ENCODE measurements at places on chromosomes 7 and 10.

- H3K4me1 ChIP-seq, result peaks cover 25% of the 10 kb centered on the region
- no peak overlapping the region for H3K4me3 ChIP-seq
- no peaks in the 10 kb centered on the region for H3K27me3 ChIP-seq
- no peaks in the 10 kb centered on the region for H3K36me3 ChIP-seq
- no peak overlapping the region for H3K27ac ChIP-seq
Measured at GRCh38 chr10:35458500-35459448, 122.5 kb downstream of the CCNY start.

GRCh38 chr7:47087866-47088265 lies 494.0 kb downstream of the TNS3 start:
- H3K4me1 ChIP-seq, result peaks cover 4% of the 10 kb centered on the region
- DNase-seq, result no peak
- no peaks in the 10 kb centered on the region for H3K36me3 ChIP-seq
- H3K27ac ChIP-seq, result no peak overlapping the region

GRCh38 chr10:97321032-97321803 lies 2.1 kb downstream of the FRAT1 start:
- no peaks in the 10 kb centered on the region for H3K36me3 ChIP-seq
- DNase-seq, result no peak
- H3K4me1 ChIP-seq, result peaks cover 27% of the 10 kb centered on the region
- H3K27ac ChIP-seq, result peak overlapping the region; percentile 77
- peak overlapping the region; percentile 87 for H3K4me3 ChIP-seq

GRCh38 chr7:138137423-138138171 lies 61.3 kb downstream of the AKR1D1 start:
- no peak overlapping the region for H3K27ac ChIP-seq
- H3K4me1 ChIP-seq, result no peaks in the 10 kb centered on the region
- no peaks in the 10 kb centered on the region for H3K36me3 ChIP-seq
- DNase-seq, result no peak

DNA sequence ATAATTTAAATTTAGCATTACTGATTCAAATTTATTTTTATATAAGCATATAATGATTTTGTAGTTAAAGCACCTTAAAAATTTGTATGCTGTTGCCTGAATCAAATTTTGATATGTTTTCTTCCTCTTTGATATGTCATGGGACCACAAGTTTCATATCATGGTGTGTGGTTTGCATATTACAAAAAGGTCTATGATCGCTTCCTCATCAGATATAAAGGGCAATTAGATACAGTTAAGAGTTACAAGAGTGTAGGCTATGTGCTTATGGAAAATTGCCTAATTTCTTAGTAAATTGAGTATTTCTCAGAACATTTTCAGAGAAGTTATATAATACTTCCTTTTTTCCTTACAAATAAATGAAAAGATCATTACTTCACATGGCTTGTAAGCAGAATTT lies 22.2 kb downstream of the MRC1 start:
- H3K4me3 ChIP-seq, result no peak overlapping the region
- peaks cover 4% of the 10 kb centered on the region for H3K4me1 ChIP-seq
- H3K27ac ChIP-seq, result no peak overlapping the region
- DNase-seq, result no peak
- peaks cover 3% of the 10 kb centered on the region for H3K27me3 ChIP-seq
- no peaks in the 10 kb centered on the region for H3K36me3 ChIP-seq

GRCh38 chr7:4861673-4862072 lies at the start of gene PAPOLB:
Gene PAPOLB (minus strand): TSS chr7:4862030. CDS start chr7:4861810, 220 bp downstream.
- no peak within 1 kb of the TSS for H3K27ac ChIP-seq
- no peaks in the 10 kb centered on the region for H3K27me3 ChIP-seq
- peaks cover 7% of the 10 kb centered on the region for H3K36me3 ChIP-seq
- H3K4me3 ChIP-seq, result no peak within 1 kb of the TSS
- peaks cover 6% of the 10 kb centered on the region for H3K4me1 ChIP-seq

DNA sequence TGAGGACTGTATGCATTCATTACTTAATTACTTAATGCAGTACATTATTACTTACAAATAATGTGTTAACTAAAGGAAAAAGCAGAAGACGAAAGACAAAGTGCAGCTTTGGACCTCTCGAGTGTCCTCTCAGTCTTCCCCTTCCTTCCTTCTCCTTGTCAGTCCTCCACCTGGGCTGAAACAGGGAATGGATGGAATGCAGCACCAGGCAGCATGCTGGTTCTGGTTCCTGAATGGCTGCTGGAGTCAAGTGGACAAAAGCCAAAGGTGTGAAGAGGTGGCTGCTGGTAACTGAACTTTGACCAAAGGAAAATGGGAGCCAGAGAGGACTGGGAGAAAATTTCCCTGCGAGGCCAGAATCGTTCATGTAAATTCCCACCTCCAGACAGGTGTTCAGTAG lies 179.5 kb downstream of the GPAM start:
- H3K4me3 ChIP-seq, result no peak overlapping the region
- DNase-seq, result no peak
- no peaks in the 10 kb centered on the region for H3K36me3 ChIP-seq

DNA sequence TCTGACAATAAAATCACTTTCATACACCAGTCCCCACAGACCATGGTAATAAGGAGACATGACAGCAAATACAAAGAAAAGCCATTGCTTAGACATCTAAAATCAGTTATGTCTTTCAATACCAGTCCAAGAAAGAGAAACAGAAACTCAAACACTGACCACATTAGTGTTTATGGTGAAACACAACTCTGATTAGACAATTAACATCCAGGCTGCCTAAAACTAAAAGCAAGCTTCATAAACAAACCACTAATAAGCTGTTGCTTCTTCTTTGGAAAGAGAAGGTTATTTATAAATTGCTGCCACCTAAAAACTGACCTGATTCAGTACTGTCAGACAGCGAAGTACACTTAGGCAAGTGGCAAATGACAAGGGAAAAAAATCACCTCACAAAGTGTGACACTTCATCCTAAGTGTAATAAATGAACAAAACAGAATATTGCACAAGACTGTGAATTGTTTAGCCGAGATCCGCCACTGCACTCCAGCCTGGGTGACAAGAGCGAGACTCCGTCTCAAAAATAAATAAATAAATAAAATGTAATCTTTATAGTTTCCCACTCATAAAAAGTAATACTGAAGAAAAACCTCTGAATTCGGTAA lies 277.4 kb downstream of the PARD3 start:
- peaks cover 12% of the 10 kb centered on the region for H3K4me1 ChIP-seq
- H3K27me3 ChIP-seq, result no peaks in the 10 kb centered on the region
- DNase-seq, result no peak
- H3K36me3 ChIP-seq, result no peaks in the 10 kb centered on the region
- H3K4me3 ChIP-seq, result peak overlapping the region; percentile 44

DNA sequence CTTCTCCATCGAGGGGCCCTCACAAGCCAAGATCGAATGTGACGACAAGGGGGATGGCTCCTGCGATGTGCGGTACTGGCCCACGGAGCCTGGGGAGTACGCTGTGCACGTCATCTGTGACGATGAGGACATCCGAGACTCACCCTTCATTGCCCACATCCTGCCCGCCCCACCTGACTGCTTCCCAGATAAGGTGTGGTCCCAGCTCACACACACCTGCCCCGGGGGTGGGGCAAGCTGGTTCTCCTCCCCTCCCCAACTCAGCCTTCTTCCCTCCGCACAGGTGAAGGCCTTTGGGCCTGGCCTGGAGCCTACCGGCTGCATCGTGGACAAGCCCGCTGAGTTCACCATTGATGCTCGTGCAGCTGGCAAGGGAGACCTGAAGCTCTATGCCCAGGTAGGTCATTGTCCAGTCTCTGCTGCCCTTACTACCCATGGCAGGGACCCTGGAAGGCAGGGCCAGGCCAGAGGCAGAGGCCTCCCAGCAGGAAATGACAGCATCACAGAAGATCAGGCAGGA lies 11.0 kb downstream of the FLNC start:
- H3K36me3 ChIP-seq, result no peaks in the 10 kb centered on the region
- H3K27me3 ChIP-seq, result no peaks in the 10 kb centered on the region
- H3K4me3 ChIP-seq, result no peak overlapping the region

- DNase-seq, result no peak
- no peaks in the 10 kb centered on the region for H3K27me3 ChIP-seq
Measured at GRCh38 chr10:58028597-58029366, 238.9 kb downstream of the IPMK start.

DNA sequence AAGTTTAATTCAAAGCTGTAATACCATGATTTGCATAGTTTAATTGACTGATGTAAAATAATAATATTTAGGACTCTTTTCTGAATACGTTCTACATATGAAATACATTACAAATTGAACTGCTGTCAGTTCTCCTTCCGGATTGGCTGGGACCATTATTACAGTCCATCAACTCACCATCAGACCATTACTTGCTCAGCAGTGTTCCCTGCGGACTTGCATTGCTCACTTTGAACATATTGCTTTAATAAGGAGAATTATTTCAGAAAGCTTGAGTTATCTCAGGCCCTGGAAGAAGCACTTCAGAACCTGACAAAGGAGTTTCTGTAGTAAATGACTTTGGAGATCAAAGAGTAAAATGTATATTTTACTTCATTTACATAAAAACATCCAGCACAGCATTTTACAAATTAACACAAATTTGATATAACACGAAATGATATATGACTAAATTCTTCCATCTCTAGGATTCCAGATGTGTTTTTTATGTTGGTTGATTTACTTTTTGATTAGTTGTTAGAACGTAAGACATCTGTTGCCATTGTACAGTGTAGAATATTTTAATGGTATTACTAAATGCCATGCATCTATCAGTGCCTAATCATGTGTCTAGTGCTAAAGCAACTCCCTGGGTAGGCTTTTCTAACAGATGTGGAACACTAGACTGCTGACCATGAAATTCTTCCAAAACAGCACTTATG lies 418.5 kb upstream of the SEMA3A start:
- H3K4me3 ChIP-seq, result no peak overlapping the region
- no peak for DNase-seq
- H3K27me3 ChIP-seq, result no peaks in the 10 kb centered on the region
- H3K4me1 ChIP-seq, result peaks cover 7% of the 10 kb centered on the region
- no peaks in the 10 kb centered on the region for H3K36me3 ChIP-seq
- H3K27ac ChIP-seq, result no peak overlapping the region

DNA sequence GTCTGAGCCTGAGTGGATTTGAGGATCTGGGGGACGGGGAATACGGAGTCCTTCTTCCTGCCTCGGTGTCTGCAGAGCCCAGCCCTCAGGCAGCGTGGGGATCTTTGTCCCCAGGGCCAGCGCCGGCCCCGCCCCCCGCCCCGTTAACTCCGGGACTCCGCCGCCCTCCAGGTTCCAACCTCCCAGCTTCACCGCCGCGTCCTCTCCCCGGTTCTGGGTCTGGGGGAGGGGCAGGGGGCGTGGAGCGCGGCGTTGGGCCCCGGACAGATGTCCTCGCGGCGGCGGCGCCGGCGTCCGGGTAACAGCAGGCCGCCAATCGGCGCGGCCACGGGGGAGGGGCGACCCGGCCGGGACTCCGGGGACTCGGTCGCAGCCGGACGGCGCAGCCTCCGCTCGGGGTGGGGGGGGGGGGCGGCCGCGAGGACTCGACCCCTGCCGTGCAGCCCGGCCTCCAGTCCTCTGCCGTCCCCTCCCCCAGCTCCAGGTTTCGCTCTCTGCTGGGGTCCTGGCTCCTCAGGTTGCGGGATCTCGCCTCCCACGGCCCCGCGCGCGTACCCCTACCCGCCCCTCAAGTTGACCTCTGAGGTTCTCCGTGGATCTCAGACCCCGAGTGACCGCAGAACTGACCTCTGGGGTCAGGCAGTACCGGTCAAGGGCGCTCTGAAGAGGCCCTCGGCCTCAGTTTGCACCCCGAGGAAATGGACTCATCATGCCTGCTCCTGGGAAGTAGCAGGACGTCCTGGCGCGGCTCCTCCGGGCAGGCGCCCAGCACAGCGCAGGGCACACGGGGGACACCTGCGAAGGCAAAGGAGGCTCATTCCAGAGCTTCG lies 2.3 kb upstream of the ELFN1 start:
- H3K4me1 ChIP-seq, result peaks cover 5% of the 10 kb centered on the region
- DNase-seq, result peak; percentile 68
- peak overlapping the region; percentile 77 for H3K4me3 ChIP-seq

DNA sequence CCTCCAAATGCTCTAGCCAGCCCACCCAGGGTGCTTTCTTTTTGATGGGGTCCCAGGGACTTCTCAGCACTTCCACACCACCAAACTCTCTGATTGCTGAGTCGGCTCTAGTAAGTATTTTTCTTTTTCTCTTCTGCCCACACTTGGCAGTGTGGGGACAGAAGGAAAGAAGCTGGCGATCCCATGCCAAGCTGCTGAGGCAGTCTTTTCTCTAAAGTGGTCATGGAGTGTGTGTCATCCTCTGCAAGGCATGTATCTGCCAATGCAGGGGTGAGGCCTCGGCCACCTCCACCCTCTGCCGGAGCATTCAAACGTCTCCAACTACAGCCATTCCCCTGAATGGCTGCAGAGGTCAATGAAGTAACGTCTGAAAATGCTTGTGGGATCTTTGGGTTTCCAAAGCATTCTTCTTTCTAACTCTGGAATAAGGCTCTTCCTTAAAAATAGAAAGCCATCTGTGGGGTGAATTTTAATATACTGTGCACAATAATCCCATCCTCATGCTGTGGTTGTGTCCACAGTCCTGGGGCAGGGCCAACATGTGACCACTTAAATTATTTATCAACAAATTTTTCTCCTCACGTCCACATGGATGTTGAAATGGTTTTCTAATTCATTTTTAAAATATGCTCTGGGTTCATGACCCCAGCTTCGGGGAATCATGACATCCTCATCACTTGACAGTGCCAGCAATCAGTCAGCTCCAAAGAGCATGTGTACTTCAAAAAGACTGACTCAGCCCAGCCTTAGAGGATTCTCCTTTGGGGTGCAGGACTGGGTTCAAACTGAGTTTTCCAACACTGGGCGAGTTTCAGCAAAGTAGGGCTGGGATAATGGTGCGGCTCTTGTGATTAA lies 171.3 kb upstream of the ITGB1 start:
- H3K27me3 ChIP-seq, result no peaks in the 10 kb centered on the region
- no peaks in the 10 kb centered on the region for H3K36me3 ChIP-seq

GRCh38 chr10:133464582-133465031 lies 10.9 kb downstream of the SCART1 start:
- H3K27ac ChIP-seq, result no peak overlapping the region
- no peaks in the 10 kb centered on the region for H3K36me3 ChIP-seq
- no peaks in the 10 kb centered on the region for H3K27me3 ChIP-seq
- no peaks in the 10 kb centered on the region for H3K4me1 ChIP-seq
- no peak overlapping the region for H3K4me3 ChIP-seq

DNA sequence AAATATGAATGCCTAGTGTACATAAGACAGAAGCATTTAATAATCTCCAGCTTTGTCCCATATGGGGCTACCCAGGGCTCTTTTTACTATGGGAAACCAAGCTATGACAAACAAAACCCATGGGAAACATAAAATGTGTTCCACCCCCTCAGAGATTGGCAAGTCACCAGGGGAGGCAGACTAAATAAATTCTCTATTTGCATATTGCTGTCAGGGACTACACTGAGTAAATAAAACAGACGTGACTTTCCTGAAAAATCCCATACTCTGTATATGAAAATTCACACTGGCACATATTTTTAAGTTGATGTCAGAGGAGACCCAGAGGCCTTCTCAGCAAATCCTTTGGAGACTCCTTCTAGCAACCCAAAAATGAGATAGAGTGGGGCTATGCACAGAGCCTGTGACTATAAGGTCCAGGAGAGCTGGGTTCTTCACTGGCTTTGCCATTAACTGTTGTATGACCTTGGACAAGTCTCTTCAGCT lies 44.0 kb upstream of the HPSE2 start:
- no peak overlapping the region for H3K27ac ChIP-seq
- DNase-seq, result no peak
- peaks cover 11% of the 10 kb centered on the region for H3K27me3 ChIP-seq
- no peak overlapping the region for H3K4me3 ChIP-seq
- no peaks in the 10 kb centered on the region for H3K36me3 ChIP-seq

GRCh38 chr10:78301891-78302738 lies 268.5 kb downstream of the RPS24 start:
- H3K27me3 ChIP-seq, result no peaks in the 10 kb centered on the region
- H3K4me1 ChIP-seq, result peaks cover 20% of the 10 kb centered on the region
- H3K4me3 ChIP-seq, result peak overlapping the region; percentile 90
- no peaks in the 10 kb centered on the region for H3K36me3 ChIP-seq
